ENCODE measurements at places on chromosomes 6 and 20.

DNA sequence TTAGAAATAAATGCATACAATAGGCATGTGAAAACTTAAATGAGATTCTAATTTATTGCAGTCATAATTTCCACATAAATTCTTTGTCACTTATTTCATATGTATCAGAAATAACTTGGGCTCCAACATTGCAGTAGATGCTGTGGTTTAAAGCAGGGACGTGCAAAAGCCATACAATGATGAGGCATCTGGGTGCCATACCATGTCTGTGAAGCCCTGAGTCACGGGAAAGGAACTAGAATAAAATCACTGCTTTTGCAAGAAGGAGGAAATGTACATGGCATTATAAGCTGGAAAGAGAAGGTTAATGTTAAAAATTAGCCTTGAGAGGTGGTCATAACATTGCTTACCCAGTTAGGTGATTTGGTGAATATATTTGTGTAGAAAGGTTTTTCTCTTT, 180.4 kb downstream of the SASH1 start:
- DNase-seq: no peak
- no peak overlapping the region for H3K27ac ChIP-seq
- H3K4me1 ChIP-seq: peaks cover 3% of the 10 kb centered on the region
- H3K4me3 ChIP-seq: no peak overlapping the region

DNA sequence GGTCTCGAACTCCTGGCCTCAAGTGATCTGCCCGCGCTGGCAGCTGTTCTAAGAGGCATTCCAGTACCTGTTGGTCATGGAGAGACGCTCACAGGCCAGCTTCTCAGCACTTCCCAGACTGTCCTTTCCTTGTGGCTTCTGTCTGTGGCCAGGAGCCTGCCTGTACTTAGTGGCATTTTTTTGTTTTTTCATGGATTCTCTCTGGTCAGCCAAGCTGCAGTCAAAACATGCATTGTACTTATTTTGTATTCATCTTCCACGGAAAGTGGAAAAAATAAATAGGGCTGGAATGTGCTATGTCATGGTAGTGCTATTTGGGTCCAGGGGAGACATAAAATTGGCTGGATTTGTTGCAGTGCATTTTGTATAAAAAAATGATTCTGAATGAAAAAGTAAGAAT, 29.1 kb downstream of the ZDHHC14 start:
- peaks cover 5% of the 10 kb centered on the region for H3K27me3 ChIP-seq
- peaks cover 2% of the 10 kb centered on the region for H3K4me1 ChIP-seq

DNA sequence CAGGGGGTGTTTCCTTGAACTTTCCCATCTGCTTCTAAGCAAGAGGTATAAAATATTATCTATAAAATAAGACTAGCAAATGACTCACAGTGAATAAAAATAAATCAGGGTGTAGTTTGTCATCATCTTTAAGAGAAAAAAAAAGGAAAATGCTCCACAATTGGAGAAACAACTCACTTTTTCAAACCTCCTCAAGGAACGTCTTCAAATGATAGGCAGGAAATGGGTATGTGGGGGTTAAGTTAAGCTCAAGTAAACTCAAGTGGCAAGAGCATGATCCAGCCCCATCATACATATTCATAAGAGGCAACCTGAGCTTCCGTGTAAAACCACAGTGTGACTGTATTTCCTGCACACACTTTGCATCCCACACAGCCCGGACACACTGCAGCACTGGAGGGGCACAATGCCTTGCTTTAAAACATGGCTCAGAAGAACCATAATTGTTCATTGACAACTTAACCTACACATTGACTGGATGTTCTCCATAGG, 58.5 kb upstream of the CEP85L start:
- DNase-seq: peak; percentile 74
- H3K4me3 ChIP-seq: peak overlapping the region; percentile 80
- no peaks in the 10 kb centered on the region for H3K27me3 ChIP-seq
- no peaks in the 10 kb centered on the region for H3K36me3 ChIP-seq
- H3K4me1 ChIP-seq: peaks cover 49% of the 10 kb centered on the region
- peak overlapping the region; percentile 75 for H3K27ac ChIP-seq

GRCh38 chr6:113055061-113055460, 707.9 kb downstream of the RFPL4B start:
- DNase-seq: no peak
- no peaks in the 10 kb centered on the region for H3K4me1 ChIP-seq
- H3K36me3 ChIP-seq: no peaks in the 10 kb centered on the region
- H3K27ac ChIP-seq: no peak overlapping the region
- no peak overlapping the region for H3K4me3 ChIP-seq
- no peaks in the 10 kb centered on the region for H3K27me3 ChIP-seq

DNA sequence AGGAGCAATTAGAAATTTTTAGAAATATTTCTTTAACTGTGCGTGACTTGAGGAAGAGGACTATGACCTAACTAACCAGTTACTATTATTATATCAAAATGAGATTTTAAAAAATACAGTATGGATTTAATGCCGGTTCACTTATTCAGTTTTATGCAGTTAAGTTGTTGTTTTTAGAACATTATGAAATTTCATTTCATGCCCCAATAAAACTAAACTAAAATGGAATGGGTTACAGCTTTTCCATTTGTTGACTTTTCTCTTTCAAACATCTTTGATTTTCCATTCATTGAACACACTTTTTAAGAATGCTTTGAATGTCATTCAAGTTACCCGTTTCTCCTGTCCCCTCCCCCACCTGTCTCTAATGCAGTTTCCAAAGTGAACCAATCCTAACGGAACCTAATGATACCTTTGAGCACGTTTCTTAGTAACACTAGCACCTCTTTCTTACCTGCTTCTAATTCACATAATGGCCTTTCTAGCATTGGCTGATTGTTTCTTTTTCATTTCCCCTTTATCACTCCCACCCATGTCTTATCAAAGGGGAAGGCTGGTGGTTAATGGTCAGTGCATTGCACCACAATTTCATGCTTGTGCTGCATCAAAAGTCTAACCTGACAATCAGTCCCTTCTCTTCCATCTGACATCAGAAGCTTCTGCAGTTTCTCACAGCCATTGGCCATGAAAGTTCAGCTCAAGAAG, 262.2 kb upstream of the TAB2 start:
- H3K27me3 ChIP-seq: no peaks in the 10 kb centered on the region
- H3K27ac ChIP-seq: no peak overlapping the region
- H3K4me1 ChIP-seq: peaks cover under 1% of the 10 kb centered on the region
- no peak for DNase-seq
- H3K4me3 ChIP-seq: no peak overlapping the region
- no peaks in the 10 kb centered on the region for H3K36me3 ChIP-seq

DNA sequence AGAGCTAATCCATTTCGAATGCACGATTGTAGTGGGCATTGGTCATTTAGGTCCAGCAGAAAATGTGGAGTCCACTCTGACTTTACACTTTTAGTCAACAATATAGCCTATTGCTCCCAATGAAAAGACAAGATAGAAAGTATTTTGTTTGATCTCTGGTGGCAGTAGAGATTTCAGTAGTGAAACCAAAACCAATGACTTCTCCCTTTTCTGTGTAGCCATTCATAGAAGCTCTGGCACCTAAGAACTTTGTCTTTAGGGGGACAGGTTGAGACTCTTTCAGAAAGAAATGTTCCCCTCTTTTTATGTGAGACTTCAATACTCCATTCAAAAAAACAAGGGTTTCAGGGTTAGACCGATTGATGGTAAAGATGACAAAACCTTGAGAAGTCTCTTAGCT, 510.8 kb upstream of the POU3F2 start:
- H3K27me3 ChIP-seq: no peaks in the 10 kb centered on the region
- no peak overlapping the region for H3K27ac ChIP-seq
- no peaks in the 10 kb centered on the region for H3K36me3 ChIP-seq
- H3K4me1 ChIP-seq: no peaks in the 10 kb centered on the region

All from T-cell (primary cell).